Central memory CD4-positive, alpha-beta T cell (primary cell): ENCODE measurements at places on chromosomes 1 and 21.

- no peak for DNase-seq
Observed at GRCh38 chr1:145858238-145858900, 512 bp downstream of the PIAS3 start.

DNA sequence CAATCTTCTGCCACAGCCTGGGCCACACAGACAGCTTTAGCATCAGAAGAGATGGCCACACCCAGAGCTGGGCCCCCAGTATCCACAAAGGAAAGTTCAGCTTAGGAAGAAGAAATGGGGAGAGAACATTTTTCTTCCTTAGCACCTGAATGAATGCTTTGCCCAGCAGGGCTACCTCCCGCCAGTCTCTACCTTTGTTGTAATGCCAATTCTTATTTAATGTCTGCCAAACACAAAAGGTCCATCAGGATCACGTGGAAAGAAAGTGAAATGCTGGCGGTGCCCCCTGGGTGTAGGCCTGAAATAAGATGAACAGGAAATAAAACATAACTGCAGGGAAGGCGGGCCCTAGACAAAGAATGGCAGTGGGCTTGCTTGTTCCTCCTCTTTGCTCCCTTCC is 125.6 kb downstream of the CACNA1E start:
- no peak for DNase-seq

DNA sequence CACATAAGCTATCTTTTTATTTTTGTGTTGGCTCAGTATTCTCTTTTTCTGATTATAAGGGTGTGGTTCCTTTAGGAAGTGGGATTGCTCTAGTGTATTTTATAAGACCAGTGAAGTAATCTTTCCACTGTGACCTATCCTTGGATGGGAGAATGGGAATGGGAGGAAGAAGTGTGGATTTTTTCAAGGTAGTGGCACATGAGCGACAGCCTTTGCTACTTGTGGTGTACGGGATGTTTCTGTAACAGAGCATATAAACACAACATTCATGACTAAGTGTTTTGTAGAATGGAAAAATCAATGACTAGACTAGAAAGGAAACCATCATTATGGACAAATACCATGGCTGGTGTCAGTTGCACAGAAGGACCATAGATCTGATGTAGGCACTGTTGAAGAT is 209.6 kb downstream of the GIPC2 start:
- no peak for DNase-seq

DNA sequence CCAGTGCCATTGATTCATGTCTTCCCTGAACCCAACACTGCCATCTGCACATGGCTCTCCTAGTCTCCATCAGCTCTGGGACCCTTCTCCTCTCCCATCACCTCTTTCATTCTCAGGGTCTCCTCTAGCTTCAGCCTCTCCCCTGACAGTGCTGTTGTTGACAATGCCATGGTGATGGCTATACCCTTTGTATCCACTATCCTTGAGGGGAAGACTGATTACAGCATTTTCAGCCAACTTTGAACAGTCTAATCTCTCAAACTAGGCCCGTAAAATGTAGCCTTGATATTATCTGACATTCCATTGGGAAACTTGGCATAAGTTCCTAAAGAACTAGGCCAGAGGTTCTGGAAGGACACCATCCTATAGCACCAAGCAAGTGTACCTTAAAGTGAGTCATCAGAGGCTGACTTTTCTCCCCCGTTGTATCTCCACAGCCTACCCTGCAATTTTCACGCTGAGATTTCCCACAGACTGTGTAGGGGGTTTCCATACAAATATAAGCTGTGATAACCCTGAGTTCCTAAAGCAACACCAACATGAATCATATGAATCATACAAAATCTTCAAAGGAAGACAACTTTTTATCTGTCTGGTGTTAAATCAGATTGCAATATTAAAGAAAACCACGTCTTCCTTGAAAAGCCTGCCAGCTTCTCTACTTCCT is 5.8 kb downstream of the HAO2 start:
- DNase-seq, result no peak

- DNase-seq, result no peak
Observed at GRCh38 chr1:76677416-76678405, 189.6 kb upstream of the ST6GALNAC5 start.
